Osteocyte (in vitro differentiated cells): ENCODE measurements at places on chromosomes 5 and 9.

DNA sequence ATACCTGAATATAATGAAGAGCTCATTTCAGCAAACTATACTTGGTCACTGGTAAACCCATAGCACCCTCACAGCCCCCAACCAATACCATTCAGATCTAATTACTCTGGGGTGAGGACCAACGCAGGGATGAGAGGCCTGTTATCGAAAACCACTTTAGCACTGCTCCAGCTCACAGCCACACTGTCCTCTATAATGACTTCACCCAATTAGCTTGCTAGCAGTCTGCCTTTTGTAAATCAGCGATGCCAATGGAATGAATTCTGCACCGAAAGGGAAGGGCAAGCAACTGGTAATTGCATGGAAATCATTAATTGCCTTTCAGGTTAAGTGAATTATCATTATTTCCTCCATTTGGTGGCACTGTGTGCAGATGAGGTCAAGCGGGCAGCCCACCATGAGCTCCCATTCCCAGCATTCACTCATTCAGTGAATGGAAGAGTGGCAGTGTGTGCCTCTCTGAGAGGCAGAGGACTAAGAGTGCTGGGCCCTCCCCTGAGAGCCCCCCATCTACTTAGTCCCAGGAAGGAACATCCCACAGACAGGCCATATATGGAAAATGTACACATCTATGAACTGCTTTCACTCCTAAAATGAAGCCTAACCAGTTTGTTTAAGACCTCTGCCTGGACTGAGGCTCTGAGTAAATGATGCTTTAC lies 262.1 kb downstream of the SPOCK1 start:
- DNase-seq = no peak

GRCh38 chr5:78768781-78769380 lies 120.3 kb upstream of the LHFPL2 start:
- peak; percentile 5 for DNase-seq

DNA sequence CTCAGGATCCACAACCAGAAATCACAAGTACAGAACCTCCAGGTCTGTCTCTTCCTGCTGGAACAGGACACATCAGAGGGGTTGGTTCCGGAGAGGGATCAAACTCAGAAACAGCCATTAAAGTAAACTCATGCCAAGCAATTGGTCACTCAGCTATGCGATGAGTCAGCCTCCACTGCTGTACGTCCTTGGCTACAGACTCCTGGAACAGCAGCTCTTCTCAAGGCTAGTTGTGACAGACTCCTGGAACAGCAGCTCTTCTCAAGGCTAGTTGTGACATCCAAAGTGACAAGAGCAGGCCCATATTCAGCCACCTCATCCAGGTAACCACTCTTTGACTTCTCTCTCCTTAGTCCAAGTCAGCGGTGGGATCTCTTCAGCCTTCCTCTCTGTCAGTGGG lies at the start of gene SPINK13:
TSS of gene SPINK13 (plus strand) at position 229 of the 400 bp plus-strand sequence. CDS start 1,279 bp downstream, outside the sequence.
- no peak for DNase-seq

DNA sequence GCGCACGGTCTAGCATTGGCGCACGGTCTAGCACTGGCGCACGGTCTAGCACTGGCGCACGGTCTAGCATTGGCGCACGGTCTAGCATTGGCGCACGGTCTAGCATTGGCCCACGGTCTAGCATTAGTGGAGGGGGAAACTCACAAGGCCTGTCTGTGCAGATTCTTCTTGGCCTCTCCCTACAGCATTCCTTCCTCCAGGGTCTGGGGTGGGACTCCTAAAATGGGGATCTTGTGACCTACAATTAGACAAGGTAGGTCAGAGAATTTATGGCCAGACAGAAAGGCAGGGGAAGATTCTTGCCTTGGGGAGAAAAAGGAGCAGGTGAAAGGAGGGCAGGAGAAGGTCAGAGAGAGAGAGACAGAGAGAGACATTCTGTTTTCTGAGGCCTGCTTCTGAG lies 5.4 kb upstream of the GBGT1 start:
- no peak for DNase-seq

DNA sequence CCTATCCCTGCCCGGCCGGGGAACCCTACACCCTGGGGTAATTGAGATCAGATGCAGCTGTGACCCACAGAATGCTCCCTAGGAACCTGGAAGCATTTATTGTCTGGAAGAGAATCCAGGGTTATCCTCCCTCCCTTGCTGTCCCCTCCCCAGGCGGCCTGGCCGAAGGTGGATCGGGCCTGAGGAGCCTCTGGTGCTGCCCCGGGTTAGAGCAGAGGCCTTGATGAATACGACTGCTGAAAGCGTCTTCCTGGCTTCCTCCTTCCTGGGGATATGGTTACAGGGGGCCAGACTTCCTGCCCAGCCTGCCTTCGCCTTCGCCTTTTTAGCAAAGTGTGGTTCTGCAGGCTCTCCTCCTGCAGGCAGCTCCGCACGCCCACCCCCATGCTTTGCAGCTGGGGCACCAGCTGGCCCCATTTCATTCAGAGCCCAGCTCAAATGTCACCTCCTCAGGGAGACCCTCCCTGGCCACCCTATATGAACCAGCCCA lies 22.5 kb upstream of the PTGS1 start:
- no peak for DNase-seq

- no peak for DNase-seq
These were observed 94.9 kb downstream of the TMEM174 start for GRCh38 chr5:73267766-73268435.

DNA sequence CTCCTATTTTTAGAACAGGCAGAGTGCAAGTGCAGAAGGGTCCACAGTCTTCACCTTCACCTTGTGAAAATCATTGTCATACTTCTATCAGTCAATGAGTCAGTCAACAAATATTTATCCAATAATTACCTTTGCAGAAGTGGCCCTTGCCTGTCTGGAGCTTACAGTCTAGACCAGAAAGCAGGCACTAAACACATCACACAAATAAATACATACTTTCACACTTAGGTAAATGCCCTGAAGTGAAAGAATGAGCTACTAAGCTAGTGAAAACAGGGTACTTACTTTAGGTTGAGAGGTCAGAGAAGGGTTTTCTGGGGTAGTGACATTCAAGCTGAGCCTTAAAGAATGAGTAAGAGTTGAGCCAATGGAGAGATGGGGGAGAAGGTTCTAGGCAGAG lies 421.9 kb upstream of the ADAMTSL1 start:
- no peak for DNase-seq

DNA sequence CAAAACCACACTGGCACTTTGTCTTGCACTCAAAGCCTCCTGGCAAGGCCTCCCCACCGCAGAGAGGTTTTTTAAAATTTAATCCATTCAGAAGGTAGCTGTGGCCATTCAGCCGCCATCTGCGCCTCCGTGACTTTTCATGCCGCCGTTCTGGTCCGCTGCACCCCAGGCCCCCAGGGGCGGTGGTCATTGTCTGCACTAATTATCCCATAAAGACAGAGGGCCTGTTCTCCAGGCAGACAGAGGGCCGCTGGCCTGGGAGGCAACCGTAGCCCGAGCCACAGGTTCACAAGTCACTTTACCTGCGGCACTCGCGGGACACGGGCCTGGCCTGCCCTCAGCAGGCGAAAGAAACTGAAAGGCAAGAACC lies 49.4 kb downstream of the EXD3 start:
- DNase-seq = no peak

GRCh38 chr5:180470966-180471582 lies 23.1 kb upstream of the CNOT6 start:
- DNase-seq = no peak

DNA sequence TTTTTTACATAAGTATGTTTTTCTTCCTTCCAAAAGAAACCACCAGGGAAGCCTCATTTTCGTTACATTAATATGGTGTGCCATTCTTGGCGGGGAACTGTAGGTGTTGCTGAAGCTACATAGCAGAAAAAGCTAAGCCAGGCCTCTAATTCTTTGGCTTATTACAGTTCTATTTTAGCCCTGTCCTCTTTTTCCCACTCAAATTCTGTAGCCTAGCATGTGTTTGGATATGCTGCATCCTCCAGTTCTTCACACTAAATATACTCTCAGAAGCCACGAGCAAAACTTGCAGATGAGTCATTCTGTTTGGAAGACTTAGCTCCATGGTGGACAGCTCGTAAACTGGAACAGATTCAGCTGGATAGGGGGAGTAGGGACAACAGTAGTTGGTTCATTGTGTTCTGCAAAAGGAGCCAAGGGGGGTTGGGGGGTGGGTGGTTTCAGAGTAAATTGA lies 369.4 kb downstream of the TMEM161B start:
- DNase-seq = no peak

GRCh38 chr5:141547488-141547887 lies 58.6 kb downstream of the PCDHGC5 start:
- no peak for DNase-seq

DNA sequence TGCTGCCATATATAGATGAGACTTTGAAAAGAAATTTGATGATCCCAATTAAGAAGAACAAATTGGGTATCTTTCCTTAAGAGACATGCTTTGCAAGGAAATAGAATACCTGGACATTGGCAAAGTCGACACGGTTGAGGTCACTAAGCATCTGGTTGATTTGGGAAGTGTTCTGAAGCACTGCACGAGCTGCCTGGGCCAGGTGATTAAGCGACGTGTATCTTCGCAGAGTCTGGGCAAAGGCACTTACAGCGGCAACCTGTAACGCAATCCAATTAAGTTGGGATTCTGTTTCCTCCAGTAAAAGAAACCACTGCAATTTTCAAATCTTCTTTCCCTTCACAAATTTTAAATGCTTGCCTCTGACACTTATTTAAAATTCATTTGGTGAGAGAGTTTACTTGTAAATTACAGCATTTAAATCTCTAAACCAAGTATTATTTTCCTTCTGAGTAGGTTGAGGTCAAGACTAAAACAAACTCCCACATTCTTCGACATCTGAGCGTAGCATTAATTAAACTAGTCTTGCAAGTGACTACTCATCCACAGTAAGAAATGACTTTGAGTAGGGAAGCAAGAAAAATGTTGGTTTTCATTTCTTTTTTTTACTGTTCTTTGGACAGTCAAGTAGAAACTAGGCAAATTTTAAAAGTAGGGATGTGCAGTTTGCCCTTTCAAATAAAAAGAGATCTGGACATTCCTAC lies 262.8 kb downstream of the RFX3 start:
- no peak for DNase-seq

DNA sequence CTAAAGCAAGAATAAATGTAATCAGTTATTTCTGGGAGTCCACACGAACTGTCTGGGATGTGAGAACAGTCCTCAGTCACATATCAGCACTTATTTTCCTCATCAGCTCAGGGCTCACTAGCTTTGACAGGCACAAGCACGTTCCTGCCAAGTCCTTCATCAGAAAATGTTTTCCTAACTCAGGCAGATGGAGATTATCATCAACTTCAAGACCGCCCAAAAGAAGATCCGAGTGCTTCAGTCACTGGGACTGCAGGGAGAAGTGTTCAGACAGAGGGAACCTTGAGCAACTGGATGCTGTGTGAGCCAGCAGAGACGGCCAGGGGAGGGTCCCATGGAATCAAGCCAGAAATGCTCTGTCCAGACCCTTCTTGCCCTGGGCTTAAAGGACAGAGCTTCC lies 189.4 kb downstream of the NXNL2 start:
- DNase-seq = no peak

DNA sequence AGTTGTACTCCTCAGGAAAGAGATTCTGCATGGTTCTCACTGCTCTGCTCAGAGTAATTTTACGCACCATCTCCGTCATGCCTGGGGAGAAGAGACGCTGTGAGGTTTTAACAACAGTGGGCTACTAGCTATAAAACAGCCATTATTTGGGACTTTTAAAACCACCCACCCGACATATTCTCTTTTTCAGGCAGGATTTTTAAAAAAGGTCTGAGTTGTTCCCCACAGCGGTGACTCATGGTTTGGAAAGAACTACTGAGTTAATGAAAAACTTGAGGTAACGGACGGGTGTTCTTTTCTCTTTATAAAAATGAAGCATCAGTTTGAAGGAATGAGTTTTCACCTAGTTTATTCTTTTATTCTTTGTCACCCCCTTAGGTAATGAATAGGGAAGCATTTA lies 61.3 kb downstream of the TTLL11 start:
- no peak for DNase-seq

GRCh38 chr5:32866138-32866537 lies 155.0 kb downstream of the NPR3 start:
- no peak for DNase-seq

DNA sequence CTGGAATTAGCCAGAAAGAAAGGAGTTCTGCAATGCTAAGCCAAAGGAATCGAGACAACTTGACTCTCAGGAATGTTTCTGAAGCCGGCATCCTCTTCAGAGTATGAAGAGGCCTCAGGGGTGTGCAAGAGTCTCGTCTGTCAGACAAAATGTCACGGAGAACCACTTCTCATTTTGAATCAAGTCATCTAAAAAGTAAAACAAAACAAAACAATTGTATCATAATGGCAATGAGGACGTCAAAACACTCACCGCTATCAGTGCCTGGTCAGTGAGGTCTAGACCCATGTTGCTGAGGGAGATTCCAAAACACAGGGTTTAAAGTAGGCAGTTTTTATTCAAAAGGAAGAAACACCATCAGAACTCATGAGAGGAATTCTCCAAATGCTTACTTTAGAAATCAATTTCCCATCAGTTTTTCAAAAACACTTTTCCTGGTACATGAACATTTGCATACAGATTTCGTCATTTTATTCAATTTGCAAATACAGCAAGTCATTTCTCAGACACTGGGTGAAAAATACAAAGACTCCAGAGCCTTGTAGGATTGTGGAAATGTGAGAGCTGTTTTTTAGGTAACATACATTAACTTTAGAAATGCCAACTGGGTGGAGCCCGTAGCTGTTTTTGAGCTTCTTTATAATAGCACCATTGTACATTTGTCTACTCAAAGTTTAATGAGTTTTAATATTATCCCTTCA lies 89.5 kb upstream of the MAP3K1 start:
- DNase-seq = no peak

DNA sequence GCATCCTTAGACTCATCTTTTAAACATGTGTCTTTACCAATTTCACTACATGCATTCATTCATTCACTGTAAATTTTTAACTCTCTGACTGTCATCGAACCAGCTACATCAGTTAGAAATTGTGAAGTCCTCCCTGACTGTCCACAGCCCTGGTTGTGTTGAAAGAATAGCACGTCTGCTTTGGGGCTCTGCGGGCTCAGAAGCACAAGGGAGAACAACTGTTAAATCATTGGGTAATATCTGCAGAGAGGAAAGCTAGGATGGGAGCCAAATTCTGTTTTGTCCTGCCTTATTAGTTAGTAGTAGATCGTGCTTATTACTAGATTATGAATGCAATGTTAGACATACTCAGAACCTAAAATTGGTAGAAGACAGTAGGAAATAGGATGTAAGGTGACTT lies 26.3 kb upstream of the FAM120AOS start:
- no peak for DNase-seq

- no peak for DNase-seq
These were observed at the start of gene GRIA1 for GRCh38 chr5:153490118-153491037. Gene GRIA1, plus strand, starts transcription at chr5:153490670.

DNA sequence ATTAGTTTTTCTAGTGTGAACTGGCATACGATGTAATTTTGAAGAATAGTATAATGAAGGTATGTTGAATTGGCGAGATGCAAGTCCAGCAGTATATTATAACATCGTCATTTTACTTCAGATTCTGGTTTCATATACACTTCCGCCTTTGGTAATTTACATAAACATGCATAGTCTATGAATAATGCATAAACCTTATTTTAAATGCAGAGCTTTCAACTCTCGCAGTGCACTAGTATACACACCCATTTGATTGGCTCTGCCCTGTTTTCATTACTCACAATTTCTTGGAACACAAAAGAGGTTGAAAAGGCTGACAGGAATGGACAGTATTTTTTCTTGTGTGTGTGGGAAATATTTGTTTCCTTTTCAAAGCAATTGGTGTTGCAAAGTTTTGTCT lies 128.9 kb upstream of the CCNH start:
- DNase-seq = no peak
